NCI-H1436 (cell line): ENCODE measurements at places on chromosomes 1 and 21.
A peak's percentile ranks its signal among the peaks of the same experiment; 100 is the strongest.

GRCh38 chr1:230303822-230304221, 122.3 kb downstream of the PGBD5 start:
- DNase-seq, result peak; percentile 46

- DNase-seq, result no peak
These were observed 12.1 kb downstream of the AZIN2 start for GRCh38 chr1:33093004-33093403.

GRCh38 chr1:22826604-22827580, 116.3 kb downstream of the EPHB2 start:
- DNase-seq, result no peak

DNA sequence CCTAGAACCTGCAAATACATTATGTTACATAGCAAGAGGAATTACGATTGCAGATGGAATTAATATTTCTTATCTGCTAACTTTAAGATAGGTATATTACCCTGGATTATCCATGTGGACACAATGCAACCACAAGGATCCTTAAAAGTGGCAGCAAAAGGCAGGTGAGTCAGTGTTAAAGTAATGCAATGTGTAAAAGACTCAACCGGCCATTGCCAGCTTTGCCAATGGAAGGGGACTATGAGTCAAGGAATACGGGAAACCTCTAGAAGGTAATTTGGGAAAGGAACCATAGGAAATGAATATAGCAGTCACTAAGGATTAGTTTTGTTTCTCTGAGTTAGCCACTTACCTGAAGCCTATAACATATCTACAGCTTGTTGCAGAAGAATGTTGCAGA, 692.1 kb upstream of the ZP4 start:
- DNase-seq, result no peak

DNA sequence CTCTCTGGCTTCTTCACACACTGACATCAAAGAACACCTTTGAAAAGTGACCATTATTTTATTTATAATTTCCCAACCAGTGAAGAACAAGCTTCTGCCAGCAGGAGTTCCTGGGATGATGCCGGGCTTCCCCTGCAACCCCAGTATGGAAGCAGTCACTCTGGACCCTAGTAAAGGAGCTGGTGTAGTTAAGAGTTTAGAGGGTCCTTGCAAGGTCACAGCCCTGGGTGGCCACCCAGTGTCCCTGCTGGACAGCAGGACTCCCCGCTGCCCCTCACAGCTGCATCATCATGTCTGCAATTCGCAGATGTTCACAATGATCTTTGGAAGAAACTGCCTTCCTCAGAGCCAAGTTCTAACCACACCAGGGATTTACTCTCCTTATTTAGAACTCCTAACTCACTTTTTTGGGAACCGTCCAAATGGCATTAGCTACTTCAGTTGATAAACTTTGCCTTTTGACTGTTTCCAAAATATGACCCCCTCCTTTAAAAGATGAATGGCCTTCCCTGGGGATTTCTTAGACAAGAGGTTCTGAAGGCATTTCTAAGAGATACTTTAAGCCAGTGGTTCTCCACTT, 90.6 kb downstream of the HIVEP3 start:
- no peak for DNase-seq

GRCh38 chr1:30258876-30259275, 464.5 kb downstream of the MATN1 start:
- DNase-seq, result no peak

DNA sequence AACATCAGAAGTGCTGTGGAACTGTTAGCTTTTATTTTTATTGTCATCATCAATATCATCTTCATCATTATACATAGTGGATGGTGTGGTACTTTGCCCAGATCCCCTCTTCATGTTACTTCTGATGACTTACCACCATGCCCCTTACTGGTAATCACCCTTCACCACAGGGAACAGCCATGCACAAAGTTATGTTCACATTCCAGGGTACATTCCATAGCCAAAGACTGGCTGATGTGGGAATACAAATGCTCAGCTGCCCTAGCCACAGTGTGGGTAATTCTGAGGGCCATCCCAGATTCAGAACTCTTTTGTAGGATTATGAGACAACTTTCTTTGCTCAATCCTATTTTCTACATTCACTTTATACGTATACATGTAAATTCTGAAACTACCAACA, 691.3 kb upstream of the CXADR start:
- no peak for DNase-seq

DNA sequence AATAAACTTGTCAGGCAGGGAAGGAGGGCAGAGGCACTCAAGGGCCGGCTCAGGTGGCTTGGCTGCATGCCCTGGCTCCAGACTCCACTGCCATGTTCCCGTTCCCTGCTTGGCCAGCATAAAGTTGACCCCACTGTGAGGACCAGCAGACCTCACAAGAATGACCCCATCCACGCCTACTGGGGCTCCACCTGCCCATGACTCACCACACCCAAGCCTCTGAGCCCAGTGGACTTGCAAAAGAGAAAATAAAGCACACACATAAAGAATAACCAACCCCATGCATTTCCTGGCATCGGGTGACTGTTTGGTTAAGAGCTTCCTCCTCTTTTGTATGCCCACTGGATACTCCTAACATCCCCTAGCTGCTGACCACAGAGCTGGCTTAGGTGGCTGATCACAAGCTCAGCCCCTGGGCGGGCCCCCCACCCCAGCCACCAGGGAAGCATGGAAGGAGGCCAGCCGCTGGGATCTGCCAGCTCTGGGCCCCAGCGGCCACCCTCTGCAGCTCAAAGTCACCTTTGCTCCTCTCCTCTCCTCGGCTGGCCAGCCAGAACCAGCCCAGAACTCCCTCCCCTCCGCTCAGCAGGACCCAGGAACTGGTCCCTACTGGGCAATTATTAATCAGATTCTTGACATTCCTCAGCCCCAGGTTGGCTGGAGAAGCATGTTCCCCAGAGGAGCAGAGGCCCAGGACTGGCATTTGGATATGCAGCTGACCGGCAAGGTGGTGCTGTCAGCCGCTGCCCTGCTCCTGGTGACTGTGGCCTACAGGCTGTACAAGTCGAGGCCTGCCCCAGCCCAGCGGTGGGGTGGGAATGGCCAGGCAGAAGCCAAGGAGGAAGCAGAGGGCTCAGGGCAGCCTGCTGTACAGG, at the start of gene KLHDC7A:
Gene KLHDC7A, plus strand, starts transcription at position 616 of the 875 bp plus-strand sequence. Its CDS starts 52 bp downstream, at position 668.
- no peak for DNase-seq

GRCh38 chr1:119475866-119476439, 31.1 kb upstream of the HSD3B1 start:
- peak; percentile 5 for DNase-seq

DNA sequence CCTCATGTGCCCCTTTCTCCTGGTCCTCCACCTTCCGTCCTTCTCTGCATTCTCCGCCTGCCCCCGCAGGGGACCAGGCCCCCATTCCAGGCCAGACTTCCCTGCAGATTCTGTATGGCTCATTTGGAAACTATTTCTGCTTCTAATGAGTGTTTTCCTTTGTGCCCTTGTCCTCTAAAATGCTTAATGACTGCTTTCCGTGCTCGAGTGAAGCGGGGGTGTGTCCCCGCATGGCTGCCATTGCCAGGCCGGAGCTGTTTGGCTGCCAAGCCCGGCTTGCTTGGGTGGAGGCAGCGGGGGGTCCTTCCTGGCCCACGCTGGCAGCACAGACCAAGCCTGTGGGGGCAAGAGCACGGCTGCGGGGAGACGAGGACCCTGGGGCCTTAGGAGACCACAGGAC, 299.3 kb upstream of the VAMP3 start:
- DNase-seq, result peak; percentile 28

DNA sequence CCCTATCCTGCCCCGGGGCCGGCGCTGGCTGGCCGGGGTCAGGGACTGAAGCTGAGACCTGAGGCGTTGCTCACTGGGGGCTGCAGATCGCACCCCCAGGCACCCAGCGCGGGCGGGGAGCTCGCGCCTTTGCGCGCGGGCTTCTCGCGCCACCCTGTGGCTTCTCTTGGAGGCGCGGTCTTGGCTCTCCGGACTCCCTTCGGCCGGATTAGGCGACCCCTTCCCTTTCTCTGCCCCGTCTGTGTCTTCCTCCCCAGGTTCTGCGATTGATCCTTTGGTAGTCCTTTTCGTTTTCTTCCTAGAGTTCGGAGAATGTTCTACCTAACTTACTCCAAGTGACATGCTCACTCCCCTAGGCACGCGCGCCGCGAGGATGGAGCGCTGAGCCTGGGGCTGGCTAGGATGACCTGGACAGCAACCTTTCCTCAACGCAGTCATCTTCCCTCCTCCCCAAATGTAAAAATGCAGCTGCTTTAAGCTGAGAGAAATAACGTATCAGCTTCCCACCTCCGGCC, 495 bp upstream of the NTRK1 start:
- DNase-seq, result peak; percentile 17

DNA sequence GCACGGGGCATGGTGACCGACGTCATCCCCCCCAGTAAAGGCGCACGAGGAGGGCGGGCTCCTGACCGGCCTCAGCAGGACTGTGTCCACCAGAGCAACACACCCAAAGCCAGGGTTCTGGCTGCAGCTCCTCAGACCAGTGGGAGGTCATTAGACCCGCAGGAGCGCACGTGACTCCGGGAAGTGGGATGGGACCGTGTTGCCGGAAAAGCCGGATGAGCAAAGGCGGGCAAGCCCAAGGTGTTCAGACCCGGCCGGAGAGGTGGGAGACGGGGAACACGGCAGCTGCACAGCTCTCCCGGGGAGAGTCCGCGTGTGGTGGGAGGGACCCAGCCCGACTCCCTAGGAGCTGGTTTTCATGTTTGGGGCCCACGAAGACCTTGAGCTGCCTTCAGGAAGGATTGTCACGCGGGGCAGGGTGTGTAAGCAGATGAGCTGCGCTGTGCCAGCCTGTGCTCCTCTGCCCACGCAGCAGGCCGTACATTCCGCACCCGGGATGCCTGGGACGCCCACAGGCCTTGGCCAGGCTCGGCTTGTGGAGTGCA, 20.6 kb upstream of the TRAPPC10 start:
- no peak for DNase-seq

DNA sequence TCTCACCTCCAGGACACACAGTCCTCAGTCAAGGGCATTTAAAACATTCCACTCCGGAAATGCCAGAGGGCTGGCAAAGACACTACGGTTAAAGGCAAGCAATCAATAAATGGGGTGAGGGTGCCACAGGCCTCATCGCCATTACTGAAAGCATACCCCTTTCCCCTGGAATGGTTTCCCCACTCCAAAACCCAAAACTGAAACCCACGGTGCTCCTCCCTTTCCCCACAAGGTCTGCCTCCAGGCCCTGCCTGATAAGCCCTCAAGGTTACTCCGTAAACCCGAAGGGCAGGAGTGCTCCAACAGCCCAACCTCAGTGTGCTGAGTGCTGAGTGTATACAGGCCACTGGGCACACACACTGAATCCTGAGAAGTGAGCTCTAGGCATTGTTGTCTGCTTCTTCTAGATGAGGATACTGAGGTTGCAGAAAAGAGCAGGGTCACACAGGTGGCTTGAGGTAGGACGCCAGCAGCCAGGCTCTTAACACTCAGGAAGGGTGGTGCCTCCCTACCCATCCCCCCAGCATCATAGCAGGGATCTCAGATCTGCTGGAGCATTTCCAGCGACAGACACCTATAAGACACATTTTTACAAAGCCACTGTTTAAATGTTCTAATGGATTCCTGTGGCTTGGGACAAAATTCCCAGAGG, 29.0 kb downstream of the SSBP3 start:
- no peak for DNase-seq

GRCh38 chr1:162218546-162218945, 149.1 kb downstream of the NOS1AP start:
- DNase-seq, result no peak

DNA sequence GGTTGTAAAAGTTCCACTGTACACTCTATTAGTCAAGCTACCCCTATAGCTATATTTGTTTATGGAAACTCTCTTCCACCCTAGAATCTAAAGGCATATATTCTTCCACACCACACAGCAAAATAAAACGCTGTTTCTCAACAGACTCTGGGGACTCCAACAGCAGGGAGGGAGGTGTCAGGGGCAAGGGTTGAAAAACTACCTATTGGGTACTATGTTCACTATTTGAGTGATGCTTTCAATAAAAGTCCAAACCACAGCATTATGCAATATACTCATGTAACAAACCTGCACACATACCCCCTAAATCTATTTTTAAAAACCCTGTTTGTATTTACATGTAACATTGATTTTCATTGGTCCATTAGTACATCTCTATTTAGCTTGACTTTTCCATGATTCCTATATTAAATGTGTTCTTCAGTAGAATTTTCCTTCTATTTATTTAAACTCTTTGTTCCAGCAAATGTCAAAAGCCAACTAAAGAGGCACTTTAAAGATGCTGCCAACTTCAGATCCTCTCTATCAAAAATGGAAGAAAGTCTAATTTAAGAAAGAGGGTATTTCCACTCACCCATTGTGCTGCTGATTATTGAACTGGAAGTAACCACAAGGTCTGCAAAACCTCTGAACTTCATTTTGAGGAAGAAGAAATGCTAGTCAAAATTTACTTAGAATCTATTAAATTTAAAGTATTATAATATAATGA, 26.2 kb downstream of the RGS7 start:
- no peak for DNase-seq

DNA sequence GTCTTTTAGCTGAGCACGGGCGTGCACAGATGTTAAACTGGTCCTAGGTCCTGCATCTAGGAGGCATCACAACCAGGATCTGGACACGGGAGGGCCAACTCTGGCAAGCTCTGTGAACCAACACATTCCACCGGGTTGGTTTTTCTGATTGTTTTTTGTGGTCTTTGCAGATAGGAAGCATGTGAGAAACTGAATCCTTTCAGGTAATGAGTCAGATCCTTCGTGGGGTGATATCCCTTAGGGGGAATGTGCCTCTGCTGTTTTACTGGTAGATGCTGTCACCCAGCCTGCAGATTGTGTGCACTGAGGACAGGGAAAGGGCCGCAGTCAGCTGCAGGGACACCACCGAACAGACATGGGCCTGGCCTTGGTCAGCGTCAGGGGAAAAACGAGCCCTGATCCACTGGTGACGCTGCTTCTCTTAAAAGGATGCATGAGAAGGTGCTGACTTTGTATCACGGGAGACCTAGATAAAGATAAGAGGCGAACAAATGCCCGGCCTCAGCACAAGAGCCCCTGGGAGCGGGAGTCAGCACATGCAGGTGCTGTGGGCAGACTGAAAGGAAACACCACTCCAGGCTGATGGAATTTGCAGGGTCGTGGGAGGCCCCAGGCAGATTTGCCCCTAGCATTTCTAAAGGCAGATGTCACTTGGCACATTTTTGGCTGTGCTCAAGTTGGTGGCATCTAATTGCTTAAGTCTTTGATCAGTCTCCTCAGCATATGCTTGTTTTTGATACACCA, 51.1 kb downstream of the DOP1B start:
- DNase-seq, result no peak
